Activated gamma-delta T cell treated with Interleukin-2 at 50 U/mL for 16 hours (primary cell): ENCODE measurements at places on chromosomes 3 and 15.

DNA sequence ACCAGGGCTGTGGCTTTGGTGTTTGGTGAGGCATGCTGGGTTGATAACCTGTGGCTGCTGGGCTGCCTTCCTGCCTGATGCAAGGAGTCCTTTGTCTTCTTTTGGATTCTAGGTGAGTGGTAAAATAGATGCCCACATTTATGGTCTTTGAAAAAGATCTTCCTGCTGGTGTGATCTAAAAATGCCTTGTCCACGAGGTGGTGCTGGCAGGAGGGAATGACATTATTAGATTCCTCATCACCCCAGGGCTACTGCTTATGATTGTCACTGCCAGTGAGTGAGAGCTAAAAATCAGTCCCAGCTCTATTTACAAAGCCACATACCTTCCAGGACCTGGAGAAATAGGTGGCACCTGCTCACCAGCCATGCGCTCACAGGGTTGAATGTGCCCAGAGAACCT is 355.5 kb upstream of the ROPN1 start:
- no peak for DNase-seq

- no peak for DNase-seq
These were observed 418.3 kb upstream of the CDIN1 start for GRCh38 chr15:36161108-36161507.

DNA sequence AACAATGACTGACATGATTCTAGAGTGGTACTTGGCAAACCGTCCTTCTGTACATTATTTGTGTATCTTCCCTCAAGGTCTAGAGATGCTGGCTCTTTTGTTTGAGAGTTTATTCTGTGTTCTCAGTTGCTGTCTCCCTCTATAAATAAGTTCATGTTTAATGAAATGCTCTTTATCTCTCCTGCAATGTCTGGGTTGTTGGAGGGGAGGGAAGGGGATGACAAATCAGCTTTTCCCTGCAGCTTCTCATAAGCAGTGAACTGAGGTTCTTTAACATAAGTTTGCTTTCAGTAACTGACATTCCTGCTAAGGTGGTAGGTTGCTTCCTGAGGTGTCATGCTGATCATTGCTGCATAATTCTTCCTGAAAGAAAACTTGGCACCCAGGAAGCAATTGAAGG is 21.8 kb downstream of the ITPR1 start:
- no peak for DNase-seq

- DNase-seq: no peak
These were observed 205.6 kb downstream of the IL20RB start for GRCh38 chr3:137163241-137163871.

GRCh38 chr15:101654171-101654570 is 2.0 kb upstream of the TM2D3 start:
- DNase-seq: no peak

DNA sequence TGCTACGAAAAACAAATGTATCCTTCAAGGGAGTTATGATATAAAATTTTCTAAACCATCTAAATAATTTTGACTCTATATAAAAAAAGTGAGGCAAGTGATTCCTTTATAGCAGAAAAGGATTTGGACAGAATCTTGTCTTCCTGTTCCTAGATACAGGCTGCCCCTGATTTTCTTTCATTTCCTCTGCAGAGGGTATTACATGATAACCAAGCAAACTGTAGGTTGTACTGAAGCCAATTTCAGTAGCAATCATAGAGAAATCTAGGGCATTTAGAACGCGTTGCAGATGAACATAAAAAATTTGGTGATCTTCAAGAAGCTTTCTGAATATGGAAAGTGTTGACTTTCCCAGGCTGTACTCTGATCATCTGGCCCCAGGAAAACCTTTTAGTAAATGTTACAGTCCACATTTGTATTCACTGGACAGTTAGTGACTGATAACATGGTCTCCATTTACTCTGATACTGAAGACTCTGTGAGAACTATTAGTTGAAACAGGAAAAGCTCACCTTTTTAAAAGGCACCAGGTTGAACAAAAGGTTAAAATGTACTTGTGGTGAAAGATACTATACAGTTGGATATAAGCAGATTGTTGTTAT is 9.1 kb upstream of the UTS2B start:
- DNase-seq: no peak

GRCh38 chr15:66594344-66594743 is 28.5 kb upstream of the LCTL start:
- no peak for DNase-seq

DNA sequence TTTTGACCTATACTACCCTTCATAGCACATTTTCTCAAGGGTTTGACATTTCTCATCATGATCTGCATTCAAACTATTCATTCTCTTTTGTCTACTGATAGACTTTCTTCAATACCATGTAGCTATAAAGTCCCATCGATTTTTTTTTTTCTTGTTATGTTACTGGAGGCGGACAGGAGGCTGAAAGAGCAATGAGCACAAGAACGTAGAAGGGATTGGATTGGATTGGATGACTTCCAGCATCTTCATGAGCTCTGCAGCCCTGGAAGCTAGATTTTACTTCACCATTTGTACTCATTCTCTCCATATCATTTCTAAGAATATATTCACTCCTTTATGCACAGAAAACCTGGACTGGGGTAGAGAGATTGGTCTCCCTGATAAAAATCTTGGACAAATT is 43.2 kb downstream of the DUT start:
- DNase-seq: no peak

- DNase-seq: no peak
These were observed 56.2 kb downstream of the EXOG start for GRCh38 chr3:38552364-38552763.

GRCh38 chr3:190124067-190124466 is 3.4 kb upstream of the P3H2 start:
- DNase-seq: no peak

- no peak for DNase-seq
These were observed 91.9 kb downstream of the NAALADL2 start for GRCh38 chr3:174951034-174951433.

GRCh38 chr15:85588677-85589076 is 206.0 kb downstream of the KLHL25 start:
- no peak for DNase-seq

DNA sequence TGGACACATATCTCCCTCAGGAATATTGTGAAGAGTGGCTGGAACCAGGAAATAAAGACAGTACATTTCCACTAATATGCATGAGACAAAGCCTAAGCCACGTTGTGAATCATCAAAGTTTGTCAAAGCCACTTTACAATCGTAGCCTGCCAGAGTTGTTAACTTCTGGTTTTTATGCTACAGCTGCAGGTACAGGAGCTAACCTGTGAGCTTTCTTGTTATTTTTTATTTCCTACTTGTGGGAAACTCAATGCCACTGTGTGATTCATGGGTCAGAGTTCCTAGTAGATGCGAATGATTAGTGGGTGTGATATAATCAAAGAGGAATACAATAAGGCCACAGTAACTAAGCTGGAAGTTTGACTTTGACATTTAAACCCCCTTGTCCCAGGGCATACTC is 44.4 kb upstream of the TEX9 start:
- no peak for DNase-seq

GRCh38 chr3:51282931-51283330 is 102.2 kb upstream of the MANF start:
- DNase-seq: no peak

DNA sequence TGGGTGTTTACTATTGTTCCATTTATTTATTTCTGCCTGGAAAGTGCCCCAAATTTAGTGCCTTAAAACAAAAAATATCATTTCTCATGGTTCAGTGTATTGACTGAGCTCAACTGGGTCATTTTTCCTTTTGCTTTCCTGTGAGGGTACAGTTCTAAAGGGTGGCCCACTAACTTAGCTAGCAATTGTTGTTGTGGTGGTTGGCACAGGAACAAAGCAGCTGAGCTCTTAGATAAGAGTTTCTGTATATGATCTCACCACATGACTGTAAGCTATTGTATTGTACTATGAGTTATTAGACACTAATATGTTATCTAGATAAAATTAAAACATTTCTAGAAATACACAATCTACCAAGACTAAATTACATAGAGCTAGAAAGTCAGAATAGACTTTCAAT is 1283.7 kb downstream of the OTOL1 start:
- DNase-seq: no peak

- no peak for DNase-seq
These were observed 69.6 kb upstream of the RASGRF1 start for GRCh38 chr15:79160211-79160610.

DNA sequence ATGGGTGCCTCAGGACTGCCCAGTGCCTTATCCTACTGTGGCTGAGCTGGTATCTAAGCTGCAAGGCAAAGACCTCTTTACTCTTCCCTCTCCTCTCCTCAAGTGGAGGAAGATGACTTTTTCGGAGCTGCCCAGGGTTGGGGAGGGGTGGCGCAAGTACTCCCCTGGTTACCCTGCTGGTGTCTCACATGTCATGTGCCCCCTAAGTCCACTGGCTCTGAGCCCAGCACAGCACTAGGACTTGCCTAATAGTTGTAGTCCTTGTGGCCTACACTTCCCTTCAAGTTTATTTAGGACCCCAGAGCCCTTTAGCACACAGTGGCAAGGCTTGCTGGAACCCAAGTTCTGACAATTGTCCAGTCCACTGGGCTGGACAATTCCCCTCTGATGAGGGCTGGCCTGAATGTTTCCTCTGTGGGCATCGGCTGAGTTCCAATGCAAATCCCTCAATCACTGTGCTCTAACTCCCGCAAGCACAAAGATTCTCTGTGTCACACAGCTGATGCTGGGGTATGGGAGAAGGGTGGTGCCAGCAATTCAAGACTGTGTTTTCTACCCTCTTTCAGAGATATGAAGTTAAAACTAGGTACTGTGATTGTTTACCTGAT is 60.4 kb downstream of the UQCC5 start:
- no peak for DNase-seq

DNA sequence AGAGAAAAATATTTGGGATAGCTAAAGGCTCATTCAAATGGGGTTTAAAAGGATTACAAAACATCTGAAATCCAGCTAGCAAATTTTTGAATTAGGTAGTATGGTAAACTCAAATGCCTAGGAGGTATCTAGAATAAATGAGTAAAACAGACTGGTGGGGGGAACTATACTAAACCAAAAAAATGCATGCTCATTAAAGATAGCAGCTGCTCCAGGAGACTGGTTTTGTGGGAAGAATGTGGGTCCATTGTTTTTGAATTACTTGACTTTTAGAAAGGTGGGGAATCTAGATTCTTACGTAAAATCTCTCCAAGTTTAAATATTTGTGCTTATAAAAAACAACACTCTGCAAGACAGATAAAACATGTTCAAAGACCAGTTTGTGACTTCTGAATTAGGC is 73.8 kb downstream of the LEKR1 start:
- no peak for DNase-seq

DNA sequence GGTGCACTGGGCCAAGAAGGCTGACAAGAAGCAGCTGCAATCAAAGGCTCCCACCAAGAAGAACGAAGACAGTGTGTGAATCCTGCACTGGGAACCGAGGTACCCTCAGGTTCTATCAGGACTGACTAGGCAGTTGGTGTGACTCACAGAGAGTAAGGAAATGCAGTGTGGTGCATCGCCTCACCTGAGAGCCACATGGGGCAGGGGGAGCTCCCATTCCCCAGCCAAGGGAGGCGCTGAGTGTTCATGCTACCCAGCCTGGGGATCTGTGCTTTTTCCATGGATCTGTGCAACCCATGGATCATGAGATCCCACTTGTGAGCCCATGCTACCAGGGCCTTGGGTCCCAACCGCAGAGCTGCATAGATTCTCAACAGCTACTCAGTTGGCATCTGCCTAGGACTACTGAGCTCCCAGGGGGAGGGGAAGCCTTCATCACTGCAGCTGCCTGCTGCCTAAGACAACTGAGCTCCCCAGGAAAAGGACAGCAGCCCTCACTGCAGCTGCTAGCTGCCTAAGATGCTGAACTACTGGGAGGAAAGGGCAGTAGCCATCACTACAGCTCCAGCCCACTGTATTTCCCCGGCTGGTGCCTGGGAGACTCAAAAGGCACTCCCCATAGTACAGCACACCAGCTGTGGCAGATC is 6.9 kb upstream of the PLSCR2 start:
- DNase-seq: no peak

DNA sequence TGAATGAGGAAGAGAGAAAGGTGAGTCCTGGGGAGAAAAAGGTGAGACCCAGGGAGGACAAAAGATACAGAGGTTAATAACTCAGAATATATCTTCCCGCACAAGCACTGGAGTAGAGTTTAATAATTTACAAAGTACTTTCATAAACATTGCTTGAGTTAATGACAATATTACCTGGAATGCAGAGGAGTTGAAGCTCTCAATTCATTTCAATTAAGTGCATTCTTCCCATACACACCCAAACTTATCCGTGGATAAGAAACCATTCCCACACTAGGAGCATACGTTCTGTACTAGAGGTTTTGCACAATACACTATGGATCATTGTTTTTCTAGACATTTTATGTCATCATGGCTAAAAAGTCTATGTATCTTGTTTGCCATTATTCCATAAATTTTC is 23.3 kb upstream of the KNG1 start:
- DNase-seq: no peak

- DNase-seq: no peak
These were observed 799.8 kb downstream of the DIPK2A start for GRCh38 chr3:144771381-144771870.

- DNase-seq: no peak
These were observed 18.1 kb downstream of the CSRNP1 start for GRCh38 chr3:39135170-39135805.

GRCh38 chr3:140199743-140200142 is 264.8 kb downstream of the CLSTN2 start:
- DNase-seq: no peak

DNA sequence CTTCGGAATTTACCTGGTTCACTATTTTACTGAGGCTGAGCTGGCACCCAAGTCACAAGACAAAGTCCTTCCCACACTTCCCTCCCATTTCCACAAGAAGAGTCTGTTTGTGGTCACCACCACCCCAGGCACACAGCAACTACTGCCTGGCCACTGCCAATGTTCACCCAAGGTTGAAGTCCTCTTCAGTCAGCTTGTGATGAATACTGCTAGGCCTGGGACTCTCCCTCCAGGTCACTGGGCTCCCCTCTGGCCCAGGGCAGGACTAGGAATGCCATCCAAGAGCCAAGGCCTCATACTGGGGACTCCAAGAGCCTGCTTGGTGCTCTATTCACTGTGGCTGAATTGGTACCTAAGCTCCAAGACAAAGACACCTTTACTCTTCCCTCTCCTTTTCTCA is 30.4 kb upstream of the COLQ start:
- DNase-seq: no peak

DNA sequence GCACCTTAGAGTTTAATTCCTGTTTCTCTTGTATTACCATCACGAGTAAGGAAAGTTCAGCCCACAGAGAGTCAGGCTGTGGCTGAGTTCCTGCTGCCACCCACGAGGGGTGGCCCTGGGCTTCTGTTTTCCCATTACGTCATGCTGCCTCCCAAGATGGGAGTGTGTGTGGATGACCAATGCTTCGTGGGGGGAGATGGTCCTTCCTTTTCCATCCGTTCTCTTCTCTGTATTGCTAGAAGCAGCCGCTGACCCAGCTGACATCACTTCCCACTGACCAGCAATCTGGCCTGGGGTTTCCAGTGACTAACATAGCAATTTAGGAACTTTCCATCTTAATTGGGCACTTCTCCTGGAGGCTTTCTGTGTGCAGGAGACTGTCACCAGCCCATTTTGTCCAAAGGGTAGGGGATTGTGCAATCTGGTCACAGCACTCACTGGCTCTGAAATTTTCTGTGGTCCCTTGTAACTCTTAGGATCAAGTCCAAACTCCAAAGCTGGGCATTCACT is 9.3 kb downstream of the IRAK2 start:
- DNase-seq: no peak

- no peak for DNase-seq
These were observed 282.5 kb upstream of the CNTN3 start for GRCh38 chr3:74897006-74897405.

GRCh38 chr15:63094495-63094931 is 27.1 kb upstream of the LACTB start:
- DNase-seq: no peak

GRCh38 chr3:168517249-168518071 is 421.7 kb upstream of the GOLIM4 start:
- DNase-seq: no peak

- DNase-seq: no peak
These were observed 81.2 kb downstream of the ZNF621 start for GRCh38 chr3:40605960-40606359.
